ENCODE measurements at places on chromosomes 5 and 9.

DNA sequence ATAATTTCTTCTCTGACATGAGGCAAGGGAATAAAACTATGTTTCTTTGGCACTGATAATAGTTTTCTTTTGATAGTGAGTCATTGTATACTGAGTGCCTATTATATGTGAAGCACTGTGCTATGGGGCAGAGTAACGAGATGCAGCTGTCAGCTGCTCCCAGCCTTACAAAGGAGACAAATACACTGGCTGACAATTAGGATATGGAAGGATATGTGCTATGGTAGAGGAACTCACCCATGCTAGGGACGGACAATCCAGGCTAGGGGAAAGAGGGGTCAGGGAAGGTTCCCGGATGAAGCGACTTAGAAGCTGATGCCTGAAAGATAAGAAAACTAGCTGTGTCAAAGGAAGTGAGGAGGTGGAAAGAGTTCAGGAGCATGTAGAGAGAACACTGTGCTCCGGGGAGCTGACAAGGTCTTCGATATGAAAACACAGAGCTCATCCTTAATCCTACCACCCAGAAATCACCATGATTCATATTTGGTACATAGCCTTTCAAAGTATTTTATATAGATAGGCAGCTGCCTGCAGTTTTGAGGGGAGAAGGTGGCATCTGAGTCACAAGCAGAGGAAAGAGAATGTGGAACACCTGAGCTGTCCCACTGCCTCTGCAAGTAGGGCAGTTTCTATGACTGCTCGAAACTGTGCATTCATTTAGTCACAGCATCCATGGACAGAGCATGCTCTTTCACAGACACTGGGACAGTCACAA is 12.1 kb downstream of the BSPRY start:
- H3K27ac ChIP-seq: no peak overlapping the region
- DNase-seq: no peak
- H3K36me3 ChIP-seq: peaks cover 4% of the 10 kb centered on the region
- no peaks in the 10 kb centered on the region for H3K4me1 ChIP-seq
- no peaks in the 10 kb centered on the region for H3K27me3 ChIP-seq

DNA sequence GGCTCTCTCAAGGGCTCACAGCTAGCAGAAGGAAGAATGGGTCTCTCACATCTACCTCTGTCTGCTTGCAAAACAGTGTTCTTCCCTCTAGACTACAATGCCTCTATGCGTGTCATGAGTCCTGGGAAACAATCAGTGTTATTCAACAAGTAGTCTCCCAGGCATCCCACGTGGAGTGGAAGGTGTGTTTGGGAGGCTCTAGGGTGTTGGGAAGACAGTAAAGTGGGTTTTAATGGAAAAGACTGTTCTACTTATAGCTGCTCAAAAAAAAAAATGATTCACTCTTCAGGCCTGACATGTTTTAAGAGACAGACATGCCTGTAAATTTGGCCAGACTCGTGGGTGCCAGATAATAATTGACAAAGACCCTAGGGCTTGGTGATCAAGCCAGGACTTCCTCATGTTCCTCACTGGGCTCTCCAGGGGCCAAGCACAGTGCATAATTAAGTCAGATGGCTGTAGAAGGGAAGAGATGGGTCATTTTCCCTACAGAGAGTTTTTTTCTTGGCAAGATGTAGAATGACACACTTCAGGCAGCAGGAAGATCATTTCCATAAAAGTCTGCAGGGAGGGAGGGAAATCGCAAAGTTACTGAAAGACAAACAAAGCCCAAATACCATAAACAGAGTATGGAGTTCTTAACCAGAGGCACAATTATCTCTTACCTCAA is 246.4 kb downstream of the ACTL7B start:
- no peaks in the 10 kb centered on the region for H3K27me3 ChIP-seq
- no peaks in the 10 kb centered on the region for H3K36me3 ChIP-seq
- no peaks in the 10 kb centered on the region for H3K4me1 ChIP-seq
- H3K27ac ChIP-seq: no peak overlapping the region
- no peak for DNase-seq
- no peak overlapping the region for H3K4me3 ChIP-seq

DNA sequence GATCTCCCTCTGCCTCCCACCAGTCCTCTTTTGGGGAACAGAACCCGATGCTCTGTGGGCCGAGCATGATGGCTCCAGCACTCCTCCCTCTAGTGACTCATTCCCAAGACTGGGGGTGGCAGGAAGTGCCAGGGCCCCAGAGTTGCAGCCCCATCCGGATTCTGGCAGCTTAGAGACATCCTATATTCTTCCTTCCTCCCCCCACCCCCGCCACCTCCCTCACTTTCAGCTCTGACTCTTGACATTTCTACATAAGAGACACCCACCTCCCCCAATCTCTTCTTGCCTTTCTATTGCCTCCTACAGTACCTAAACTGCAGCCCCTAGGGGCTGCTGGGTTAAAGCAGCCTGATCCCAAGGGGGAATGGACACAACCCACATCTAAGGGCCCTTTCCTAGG is 47.1 kb upstream of the MATR3 start:
- no peak overlapping the region for H3K27ac ChIP-seq
- peak; percentile 54 for DNase-seq
- peaks cover 6% of the 10 kb centered on the region for H3K4me1 ChIP-seq
- no peaks in the 10 kb centered on the region for H3K27me3 ChIP-seq
- no peak overlapping the region for H3K4me3 ChIP-seq
- H3K36me3 ChIP-seq: no peaks in the 10 kb centered on the region

DNA sequence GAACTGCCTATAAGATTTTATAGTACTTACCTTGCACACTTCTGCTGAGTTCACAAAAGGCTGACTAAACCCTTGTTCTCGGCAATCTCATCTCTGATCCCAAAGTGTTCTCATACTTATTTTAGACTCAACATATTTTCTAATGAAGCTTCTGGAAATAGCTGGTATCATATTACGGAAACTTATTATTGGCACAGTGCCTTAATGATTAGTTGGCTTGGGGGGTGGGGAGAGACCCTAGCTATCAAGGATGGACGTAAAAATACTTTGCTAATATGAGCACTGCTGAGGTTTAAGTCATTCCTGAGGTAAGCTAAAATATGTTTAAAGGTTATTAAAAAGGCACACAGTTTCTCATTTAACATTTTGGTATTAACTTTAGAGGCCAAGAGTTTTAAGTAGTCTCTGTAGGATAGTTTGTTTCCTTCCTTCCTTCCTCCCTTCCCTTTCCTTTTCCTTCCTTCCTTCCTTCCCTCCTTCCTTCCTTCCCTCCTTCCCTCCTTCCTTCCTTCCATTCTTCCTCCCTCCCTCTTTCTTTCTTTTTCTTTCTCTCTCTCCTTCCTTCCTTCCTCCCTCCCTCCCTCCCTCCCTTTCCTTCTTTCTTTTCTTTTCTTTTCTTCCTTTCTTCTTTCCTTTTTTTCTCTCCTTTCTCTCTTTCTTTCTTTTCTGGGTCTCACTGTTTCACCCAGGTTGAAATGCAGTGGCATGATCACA is 31.5 kb downstream of the ZSWIM6 start:
- H3K36me3 ChIP-seq: no peaks in the 10 kb centered on the region
- no peak for DNase-seq
- no peaks in the 10 kb centered on the region for H3K27me3 ChIP-seq

DNA sequence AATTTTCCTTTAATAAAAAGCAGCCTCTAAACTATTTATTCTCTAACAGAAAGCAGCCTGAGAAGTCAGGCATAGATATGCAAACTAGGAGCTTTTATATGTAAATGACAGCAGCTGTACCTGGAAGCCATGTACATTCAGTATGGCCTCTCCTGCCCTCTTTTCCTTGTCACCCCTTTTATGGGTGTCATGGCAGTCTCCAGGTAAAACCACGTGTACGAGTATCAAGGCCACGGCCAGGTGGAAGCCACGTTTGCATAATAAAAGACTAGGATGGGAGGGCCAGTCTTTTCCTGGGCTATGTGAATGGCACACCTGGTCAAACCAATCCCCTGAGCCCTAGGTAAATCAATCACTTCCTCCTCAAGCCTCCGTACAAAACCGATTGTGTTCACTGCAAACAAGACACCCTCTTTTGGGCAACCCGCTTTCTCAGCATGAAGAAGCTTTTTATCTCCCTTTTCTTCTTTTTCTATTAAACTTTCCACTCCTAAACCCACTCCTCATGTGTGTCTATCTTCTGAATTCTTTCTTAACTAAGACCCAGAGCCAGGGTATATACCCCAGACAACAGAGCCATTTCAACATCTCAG is 419.5 kb upstream of the CTNND2 start:
- no peaks in the 10 kb centered on the region for H3K4me1 ChIP-seq
- DNase-seq: no peak
- no peaks in the 10 kb centered on the region for H3K27me3 ChIP-seq
- H3K36me3 ChIP-seq: no peaks in the 10 kb centered on the region
- H3K4me3 ChIP-seq: no peak overlapping the region

DNA sequence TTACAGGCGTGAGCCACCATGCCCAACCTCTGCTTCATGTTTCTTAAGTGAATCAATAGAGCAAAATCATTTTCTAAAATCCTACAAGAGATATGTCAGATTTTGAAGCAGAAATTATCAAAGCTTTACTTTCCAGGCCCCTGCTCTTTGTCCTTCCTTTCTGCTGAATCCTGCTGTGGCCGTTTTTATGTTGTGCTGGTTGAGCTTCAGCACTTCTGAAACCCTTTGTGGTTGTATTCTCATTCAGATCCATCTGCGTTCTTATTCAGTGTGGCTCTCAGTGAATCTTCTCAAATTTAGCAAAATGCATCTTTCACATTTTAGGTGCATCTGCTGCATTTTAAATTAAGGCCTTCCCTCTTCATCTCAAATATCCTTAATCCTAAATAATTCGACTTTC is 26.0 kb downstream of the JMY start:
- no peaks in the 10 kb centered on the region for H3K27me3 ChIP-seq
- H3K4me3 ChIP-seq: no peak overlapping the region
- H3K27ac ChIP-seq: no peak overlapping the region
- no peaks in the 10 kb centered on the region for H3K36me3 ChIP-seq
- no peaks in the 10 kb centered on the region for H3K4me1 ChIP-seq
- no peak for DNase-seq

- no peaks in the 10 kb centered on the region for H3K36me3 ChIP-seq
- DNase-seq: no peak
- H3K27me3 ChIP-seq: no peaks in the 10 kb centered on the region
- H3K27ac ChIP-seq: peak overlapping the region; percentile 14
Observed at GRCh38 chr9:38389313-38389712, 3.2 kb upstream of the ALDH1B1 start.

DNA sequence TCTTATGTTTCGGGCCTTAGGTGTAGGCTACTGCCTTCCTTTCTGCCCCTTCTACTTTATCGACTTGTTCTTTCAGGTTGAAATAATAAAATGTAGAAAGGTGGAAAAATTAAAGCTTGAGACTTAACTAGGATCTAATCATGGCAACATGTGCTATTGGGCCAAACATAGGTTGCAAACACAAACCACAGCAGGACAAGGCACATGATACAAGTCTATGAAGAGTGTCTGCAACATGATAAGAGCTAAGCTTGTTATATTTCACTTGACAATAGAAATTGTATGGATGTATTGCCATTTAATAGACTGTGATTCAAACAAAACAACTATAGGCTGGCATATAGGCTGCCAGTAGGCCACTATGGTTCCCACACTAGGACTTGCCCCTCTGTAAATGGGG is 1.7 kb upstream of the ERAP2 start:
- no peak overlapping the region for H3K27ac ChIP-seq
- H3K4me3 ChIP-seq: no peak overlapping the region

GRCh38 chr9:70901013-70901412 is 220.4 kb downstream of the TRPM3 start:
- H3K27me3 ChIP-seq: no peaks in the 10 kb centered on the region
- H3K36me3 ChIP-seq: no peaks in the 10 kb centered on the region
- H3K4me3 ChIP-seq: no peak overlapping the region
- H3K27ac ChIP-seq: no peak overlapping the region
- DNase-seq: no peak

DNA sequence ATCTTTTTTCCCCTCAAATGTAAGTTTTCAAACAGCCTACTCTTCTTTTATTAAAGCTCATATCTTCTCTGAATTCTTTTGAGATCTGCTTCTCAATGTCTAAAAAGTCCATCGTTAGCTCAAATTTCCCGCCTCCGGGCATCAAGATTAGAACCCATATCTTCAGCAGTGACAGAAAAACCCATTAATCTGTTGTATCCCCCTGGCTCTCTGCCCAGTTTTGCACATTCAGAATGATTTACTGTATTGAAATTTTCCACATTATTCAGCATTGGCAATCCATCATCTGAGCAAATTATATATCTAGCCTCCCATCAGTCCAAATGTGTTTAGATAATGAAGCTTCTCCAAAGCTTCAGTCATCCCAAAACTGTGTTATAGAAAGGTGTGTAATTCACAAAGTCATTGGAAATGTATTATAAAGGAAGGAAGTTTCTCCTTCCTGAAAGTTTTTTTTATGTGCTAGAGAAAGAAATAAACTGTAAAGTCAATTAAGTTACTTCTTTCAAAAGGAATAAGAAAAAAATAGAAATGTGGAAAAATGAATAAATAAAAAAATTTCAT is 849.9 kb downstream of the MAT2B start:
- no peak overlapping the region for H3K27ac ChIP-seq
- no peaks in the 10 kb centered on the region for H3K36me3 ChIP-seq
- DNase-seq: no peak
- H3K4me3 ChIP-seq: no peak overlapping the region
- no peaks in the 10 kb centered on the region for H3K4me1 ChIP-seq

- H3K4me1 ChIP-seq: no peaks in the 10 kb centered on the region
- H3K36me3 ChIP-seq: no peaks in the 10 kb centered on the region
- H3K27me3 ChIP-seq: no peaks in the 10 kb centered on the region
Observed at GRCh38 chr5:89072842-89073672, 190.1 kb upstream of the MEF2C start.

- no peaks in the 10 kb centered on the region for H3K36me3 ChIP-seq
- H3K4me3 ChIP-seq: no peak overlapping the region
- H3K4me1 ChIP-seq: no peaks in the 10 kb centered on the region
- no peak overlapping the region for H3K27ac ChIP-seq
- H3K27me3 ChIP-seq: no peaks in the 10 kb centered on the region
Observed at GRCh38 chr9:93899609-93900435, 55.3 kb downstream of the BARX1 start.

DNA sequence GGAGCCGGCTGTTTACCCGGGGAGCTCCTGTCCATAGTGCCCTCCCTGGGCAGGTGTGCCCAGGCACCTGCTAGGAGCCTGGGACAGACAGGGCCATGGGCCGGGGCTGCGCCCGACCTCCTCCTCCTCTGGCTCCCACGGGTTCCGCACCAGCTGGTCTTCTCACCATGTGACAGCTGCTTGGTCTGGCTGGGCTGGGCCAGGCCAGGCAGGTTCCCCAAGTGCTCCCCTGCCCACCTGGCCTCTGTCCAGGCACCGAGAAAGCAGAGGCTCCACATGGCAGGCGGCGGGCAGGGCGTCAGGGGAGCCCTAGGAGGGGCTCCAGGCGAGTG is 60.0 kb downstream of the OLFM1 start:
- no peak overlapping the region for H3K27ac ChIP-seq
- peaks cover 12% of the 10 kb centered on the region for H3K27me3 ChIP-seq
- no peak overlapping the region for H3K4me3 ChIP-seq
- H3K36me3 ChIP-seq: no peaks in the 10 kb centered on the region
- no peak for DNase-seq
- H3K4me1 ChIP-seq: no peaks in the 10 kb centered on the region

- H3K27me3 ChIP-seq: no peaks in the 10 kb centered on the region
- H3K4me3 ChIP-seq: no peak overlapping the region
- H3K36me3 ChIP-seq: no peaks in the 10 kb centered on the region
- no peak overlapping the region for H3K27ac ChIP-seq
Observed at GRCh38 chr5:96634881-96635280, 27.3 kb upstream of the CAST start.

- peaks cover 36% of the 10 kb centered on the region for H3K4me1 ChIP-seq
- H3K36me3 ChIP-seq: peaks cover 5% of the 10 kb centered on the region
- H3K27ac ChIP-seq: peak overlapping the region; percentile 47
- DNase-seq: no peak
- no peaks in the 10 kb centered on the region for H3K27me3 ChIP-seq
Observed at GRCh38 chr5:142014911-142015584, 2.2 kb upstream of the GNPDA1 start.
